NCI-H187 treated with DMSO at 0.1 percent for 48 hours (cell line): ENCODE measurements at places on chromosomes 16 and 17.

- DNase-seq, result no peak
These were observed 129.9 kb upstream of the CACNG5 start for GRCh38 chr17:66704858-66705520.

- no peak for DNase-seq
These were observed 15.1 kb upstream of the GLG1 start for GRCh38 chr16:74622005-74622404.

GRCh38 chr16:2855536-2855935, 2.4 kb downstream of the PRSS22 start:
- DNase-seq, result no peak

DNA sequence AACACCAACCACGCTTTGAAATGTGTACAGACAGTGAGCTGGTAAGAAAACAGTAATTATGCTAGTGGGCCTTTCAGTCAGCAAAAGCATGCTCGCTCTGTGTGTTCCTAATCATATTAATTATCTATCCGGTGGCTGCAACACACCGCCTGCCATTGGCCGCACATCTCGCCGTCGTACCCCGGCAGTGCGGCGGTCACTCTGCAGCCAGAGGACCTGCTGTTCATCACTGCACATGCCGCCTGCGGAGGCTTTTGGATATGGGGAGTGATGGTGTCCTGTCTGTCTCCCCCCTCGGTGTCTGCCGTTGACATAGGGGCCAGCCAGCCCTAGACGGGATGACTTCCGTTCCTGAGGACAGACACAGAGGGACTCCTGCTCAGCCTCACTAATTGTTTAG, 68.5 kb downstream of the RPA1 start:
- DNase-seq, result no peak
